Effector memory CD4-positive, alpha-beta T cell (primary cell): ENCODE measurements at places on chromosomes 1 and 21.

- no peaks in the 10 kb centered on the region for H3K36me3 ChIP-seq
- H3K4me1 ChIP-seq: no peaks in the 10 kb centered on the region
- no peak overlapping the region for H3K4me3 ChIP-seq
- DNase-seq: no peak
- H3K27ac ChIP-seq: no peak overlapping the region
- H3K27me3 ChIP-seq: no peaks in the 10 kb centered on the region
Measured at GRCh38 chr1:59704716-59705115, 110.0 kb upstream of the HOOK1 start.

DNA sequence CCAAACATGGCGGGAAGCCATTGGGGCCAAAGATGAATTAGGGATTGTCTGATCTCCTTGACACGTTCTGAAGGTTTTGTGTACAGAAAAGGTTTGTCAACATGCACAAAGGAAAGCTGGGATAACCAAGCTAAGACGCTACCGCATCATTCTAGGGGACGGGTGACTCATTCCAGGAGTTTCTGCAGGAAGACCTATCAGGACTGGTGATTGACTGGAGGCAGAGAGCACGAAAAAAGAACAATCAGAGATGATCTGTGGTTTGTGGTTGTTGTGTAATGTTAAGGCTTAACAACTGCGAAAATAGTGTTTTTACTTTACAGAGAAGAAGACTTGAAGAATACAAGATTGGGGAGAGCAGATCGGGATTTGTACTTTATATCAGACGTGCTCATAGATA lies 22.2 kb upstream of the ERG start:
- no peak for DNase-seq
- H3K27ac ChIP-seq: no peak overlapping the region
- H3K4me3 ChIP-seq: no peak overlapping the region

- H3K27ac ChIP-seq: no peak overlapping the region
- H3K4me1 ChIP-seq: no peaks in the 10 kb centered on the region
- H3K36me3 ChIP-seq: no peaks in the 10 kb centered on the region
- no peak overlapping the region for H3K4me3 ChIP-seq
- no peaks in the 10 kb centered on the region for H3K27me3 ChIP-seq
Measured at GRCh38 chr21:27796106-27796505, 829.2 kb upstream of the ADAMTS5 start.

GRCh38 chr21:19198801-19199200 lies 795.2 kb upstream of the TMPRSS15 start:
- H3K4me1 ChIP-seq: no peaks in the 10 kb centered on the region
- H3K4me3 ChIP-seq: no peak overlapping the region
- H3K27me3 ChIP-seq: no peaks in the 10 kb centered on the region
- no peak for DNase-seq

GRCh38 chr1:226029093-226029496 lies 30.0 kb upstream of the SDE2 start:
- no peak overlapping the region for H3K4me3 ChIP-seq
- H3K36me3 ChIP-seq: no peaks in the 10 kb centered on the region
- no peaks in the 10 kb centered on the region for H3K4me1 ChIP-seq

DNA sequence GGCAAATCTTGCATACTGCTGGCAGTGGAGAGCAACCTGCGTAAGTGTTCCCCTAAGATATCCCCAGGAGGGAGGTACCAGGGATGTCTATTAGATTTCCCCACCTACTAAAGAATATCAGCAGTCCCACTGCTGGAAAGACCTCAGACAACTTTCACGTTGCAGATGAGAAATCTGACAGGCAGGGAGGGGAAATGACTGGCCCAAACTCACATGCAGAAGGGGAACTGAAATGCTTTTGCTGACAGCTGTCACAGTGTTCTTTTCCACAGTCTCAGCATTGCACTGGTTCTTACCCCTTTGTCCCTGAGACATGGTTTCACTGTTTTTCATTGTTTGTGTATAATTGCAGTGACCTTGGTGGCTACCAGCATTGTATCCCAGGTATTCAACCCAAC lies 84.8 kb upstream of the ATP1A1 start:
- no peak for DNase-seq
- H3K4me3 ChIP-seq: no peak overlapping the region
- H3K4me1 ChIP-seq: no peaks in the 10 kb centered on the region
- no peaks in the 10 kb centered on the region for H3K36me3 ChIP-seq
- no peaks in the 10 kb centered on the region for H3K27me3 ChIP-seq
